Natural killer cell (primary cell): ENCODE measurements at places on chromosomes 7 and 10. TPM values are rescaled to one million over a fixed set of nuclear protein-coding genes. Genes with fewer than 3 reads are reported as not detected.

DNA sequence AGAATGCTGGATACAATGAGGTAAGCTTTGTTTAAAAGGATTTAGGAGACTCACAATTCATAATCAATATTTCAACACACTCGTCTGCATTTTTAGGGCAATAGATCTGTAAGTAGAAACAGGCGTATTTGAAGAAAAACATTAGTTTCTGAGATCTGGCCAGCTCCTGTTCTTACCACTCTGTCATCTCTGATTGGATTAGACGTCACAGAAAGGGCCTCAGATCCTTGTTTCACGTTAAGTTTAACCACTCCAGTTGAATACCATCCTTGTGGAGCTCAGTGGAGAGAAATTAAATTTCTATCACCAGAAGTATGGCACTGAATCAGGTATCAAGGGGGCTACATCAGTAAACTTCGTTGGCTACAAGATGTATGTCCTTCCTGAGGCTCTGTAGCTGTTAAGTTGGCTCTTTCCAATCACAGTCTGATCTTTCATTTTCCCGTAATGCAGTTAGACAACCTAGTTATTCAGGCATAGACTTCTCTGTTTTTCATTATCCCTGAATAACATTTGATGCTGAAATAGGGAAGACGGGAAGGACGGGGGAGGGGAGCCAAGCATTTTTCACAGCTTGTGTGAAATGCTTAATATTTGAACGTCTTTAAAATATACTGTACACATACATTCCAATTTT, 659.2 kb upstream of the GALNT17 start:
- H3K4me3 ChIP-seq = no peak overlapping the region
- no peaks in the 10 kb centered on the region for H3K4me1 ChIP-seq
- H3K36me3 ChIP-seq = no peaks in the 10 kb centered on the region
- no peak overlapping the region for H3K27ac ChIP-seq

DNA sequence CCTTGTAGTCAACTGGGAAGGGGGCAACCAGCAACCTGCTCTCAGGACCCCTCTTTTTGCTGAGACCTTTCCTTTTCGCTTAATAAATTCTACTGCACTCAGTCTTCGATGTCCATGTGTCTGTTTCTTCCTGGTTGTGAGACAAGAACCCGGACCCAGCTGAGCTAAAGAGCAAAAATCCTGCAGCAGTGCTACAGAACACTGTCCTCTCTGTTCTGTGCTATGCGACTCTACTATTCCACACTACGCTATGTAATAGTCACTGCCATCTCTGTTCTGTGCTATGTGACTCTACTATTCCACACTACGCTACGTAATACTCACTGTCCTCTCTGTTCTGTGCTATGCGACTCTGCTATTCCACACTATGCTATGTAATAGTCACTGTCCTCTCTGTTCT, 34.3 kb downstream of the DIP2C start:
- no peak overlapping the region for H3K27ac ChIP-seq
- H3K36me3 ChIP-seq = no peaks in the 10 kb centered on the region
- H3K27me3 ChIP-seq = no peaks in the 10 kb centered on the region
- no peak for DNase-seq
- H3K4me1 ChIP-seq = no peaks in the 10 kb centered on the region
- no peak overlapping the region for H3K4me3 ChIP-seq

DNA sequence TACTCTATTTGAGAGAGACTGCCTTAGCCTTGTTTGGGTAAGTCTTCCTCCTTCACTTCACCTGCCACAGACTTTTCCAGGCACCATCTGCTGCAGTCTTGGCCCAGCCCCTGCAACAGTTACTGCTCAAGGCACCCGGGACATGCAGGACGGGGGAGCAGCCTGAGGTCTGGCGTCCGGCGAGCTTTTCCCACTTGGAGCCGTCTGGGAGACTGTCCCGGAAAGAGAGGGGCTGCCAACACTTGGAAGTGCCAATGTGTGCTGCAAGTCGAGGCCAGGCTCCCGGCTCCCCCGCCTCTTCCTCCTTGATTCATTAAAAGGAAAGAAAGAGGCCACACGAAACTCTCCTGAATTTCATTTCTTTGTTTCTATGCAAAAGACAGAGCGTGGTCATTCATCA, 13.7 kb downstream of the HTRA1 start:
- H3K36me3 ChIP-seq = no peaks in the 10 kb centered on the region
- no peaks in the 10 kb centered on the region for H3K4me1 ChIP-seq
- no peak for DNase-seq
- no peaks in the 10 kb centered on the region for H3K27me3 ChIP-seq

Gene ZP3
- 1.9 TPM for total RNA-seq

Gene TSPAN33
- 5.1 TPM for total RNA-seq

Gene SNCG
- total RNA-seq = not detected
